ENCODE measurements at places on chromosomes 12 and 14.

DNA sequence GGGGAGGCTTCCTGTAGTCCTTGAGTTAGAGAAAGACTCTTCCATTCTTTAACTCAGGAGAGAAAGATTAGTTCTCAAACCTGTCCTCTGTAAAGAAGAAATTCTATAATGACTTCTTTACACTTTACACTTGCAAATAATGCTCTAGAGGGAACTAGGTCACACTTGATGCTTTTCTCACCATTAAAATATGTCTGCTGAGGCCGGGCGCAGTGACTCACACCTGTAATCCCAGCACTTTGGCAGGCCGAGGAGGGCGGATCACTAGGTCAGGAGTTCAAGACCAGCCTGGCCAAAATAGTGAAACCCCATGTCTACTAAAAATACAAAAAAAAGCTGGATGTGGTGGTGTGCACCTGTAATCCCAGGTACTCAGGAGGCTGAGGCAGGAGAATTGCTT is 6.3 kb downstream of the NTN4 start:
- no peak for DNase-seq

DNA sequence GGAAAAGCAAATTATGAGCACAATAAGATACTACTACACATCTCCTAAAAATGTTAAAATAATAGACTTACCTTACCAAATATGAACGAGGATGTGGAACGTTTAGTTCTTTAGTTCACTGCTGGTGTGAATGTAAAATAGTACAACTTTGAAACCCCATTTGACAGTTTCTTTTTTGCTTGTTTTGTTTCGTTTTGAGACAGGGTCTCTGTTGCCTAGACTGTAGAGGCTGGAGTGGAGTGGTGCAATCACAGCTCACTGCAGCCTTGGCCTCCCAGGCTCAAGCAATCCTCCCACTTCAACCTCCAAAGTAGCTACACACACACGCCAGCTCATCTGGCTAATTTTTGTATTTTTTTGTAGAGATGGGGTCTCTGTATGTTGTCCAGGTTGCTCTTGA is 136.4 kb upstream of the FAR2 start:
- no peak for DNase-seq

DNA sequence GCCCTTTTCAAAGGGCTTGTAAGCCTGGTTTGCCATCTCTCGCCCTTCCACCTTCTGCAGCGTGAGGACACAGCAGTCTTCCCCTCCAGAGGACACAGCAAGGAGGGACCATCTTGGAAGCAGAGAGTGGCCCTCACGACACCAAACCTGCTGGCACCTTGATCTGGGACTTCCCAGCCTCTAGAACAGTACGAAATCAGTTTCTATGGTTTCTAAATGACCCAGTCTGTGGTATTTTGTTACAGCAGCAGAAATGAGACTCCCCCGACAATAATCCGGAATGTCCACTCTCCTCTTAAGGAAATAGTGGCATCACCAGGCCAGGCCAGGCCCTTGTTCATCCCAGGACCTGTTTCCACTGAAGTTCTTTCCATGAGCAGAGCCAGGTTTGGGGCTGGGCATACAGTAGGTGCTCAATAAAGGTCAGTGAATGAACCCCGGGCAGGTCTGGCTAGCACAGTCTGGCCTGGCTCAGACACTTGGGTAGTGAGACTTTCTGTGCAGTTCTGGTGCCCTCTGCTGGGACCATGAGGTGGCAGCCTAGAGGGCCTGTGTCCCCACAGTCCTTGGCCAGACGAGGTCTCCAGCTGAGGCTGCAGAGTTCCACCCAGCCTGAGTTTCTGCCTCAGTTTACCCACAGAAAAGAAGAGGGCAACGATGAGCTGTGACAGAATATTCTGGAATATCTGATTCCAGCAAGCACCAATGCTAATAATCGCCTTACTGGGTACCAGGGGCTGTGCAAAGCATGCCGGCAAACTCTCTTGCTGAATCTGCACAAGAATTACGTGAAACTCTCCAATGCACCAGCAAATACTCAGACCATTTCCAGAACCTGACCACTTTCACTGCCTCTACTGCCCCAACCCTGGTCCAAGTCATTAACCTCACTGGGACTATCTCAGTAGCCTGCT is 14.0 kb downstream of the ABCB9 start:
- DNase-seq, result no peak

DNA sequence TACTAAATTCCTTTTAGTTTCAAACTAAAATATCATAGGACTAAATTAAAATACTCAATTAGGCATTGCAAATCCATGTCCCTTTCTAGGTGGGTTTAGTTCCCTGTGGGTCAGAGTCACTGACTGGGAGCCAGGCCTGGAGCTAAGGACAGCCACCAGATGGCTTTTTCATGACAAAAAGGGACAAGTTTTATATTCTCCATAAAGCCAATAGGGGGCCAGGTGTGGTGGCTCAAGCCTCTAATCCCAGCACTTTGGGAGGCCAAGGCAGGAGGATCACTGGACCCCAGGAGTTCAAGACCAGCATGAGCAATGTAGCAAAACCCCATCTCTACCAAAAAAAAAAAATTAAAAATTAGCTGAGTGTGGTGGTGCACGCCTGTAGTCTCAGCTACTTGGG is 35.4 kb upstream of the EIF5 start:
- DNase-seq, result no peak

- DNase-seq, result no peak
Observed at GRCh38 chr14:93185349-93185720, 218 bp downstream of the LYSET start.

GRCh38 chr12:51841727-51842126 is 6.8 kb downstream of the FIGNL2 start:
- DNase-seq, result no peak

- no peak for DNase-seq
Observed at GRCh38 chr14:91926131-91926890, 21.2 kb downstream of the FBLN5 start.

DNA sequence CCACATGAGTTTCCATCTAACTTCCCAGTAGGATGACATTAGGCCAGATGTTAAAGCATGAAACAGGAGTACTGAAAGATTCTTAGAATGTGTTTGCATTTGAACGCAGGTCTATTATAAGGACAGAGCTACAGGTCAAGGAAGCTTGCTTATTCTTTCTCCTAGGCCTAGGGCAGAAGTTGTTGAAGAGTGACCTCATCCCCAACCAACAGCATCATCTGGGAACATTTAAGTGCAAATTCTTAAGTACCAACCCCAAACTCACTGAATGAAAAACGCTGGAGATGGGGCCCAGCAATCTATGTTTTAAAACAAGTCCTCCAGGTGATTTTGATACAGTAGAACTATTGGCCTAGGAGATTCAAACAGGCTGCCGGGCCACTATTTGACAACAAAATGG is 52.4 kb downstream of the PAPLN start:
- no peak for DNase-seq

DNA sequence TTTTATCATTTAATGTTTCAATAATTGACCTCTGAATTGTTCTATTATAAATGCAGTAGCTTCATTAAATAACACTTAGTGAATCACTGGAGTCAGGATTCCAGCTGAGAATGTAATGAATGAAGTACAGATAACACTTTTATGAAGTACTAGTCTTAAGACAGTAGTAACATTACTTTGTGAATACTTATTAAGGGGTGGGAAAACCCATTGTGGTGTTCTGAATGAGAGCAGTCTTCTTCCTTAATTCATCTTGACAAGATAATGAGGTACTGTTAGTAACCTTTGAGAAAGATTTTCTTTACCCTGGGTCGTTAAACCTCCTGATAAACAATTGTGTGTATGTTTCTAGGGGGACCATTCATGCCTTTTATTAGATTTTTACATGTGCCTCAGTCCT is 12.7 kb downstream of the NUP107 start:
- no peak for DNase-seq

- no peak for DNase-seq
Observed at GRCh38 chr14:64755781-64756221, 51.6 kb downstream of the PLEKHG3 start.

DNA sequence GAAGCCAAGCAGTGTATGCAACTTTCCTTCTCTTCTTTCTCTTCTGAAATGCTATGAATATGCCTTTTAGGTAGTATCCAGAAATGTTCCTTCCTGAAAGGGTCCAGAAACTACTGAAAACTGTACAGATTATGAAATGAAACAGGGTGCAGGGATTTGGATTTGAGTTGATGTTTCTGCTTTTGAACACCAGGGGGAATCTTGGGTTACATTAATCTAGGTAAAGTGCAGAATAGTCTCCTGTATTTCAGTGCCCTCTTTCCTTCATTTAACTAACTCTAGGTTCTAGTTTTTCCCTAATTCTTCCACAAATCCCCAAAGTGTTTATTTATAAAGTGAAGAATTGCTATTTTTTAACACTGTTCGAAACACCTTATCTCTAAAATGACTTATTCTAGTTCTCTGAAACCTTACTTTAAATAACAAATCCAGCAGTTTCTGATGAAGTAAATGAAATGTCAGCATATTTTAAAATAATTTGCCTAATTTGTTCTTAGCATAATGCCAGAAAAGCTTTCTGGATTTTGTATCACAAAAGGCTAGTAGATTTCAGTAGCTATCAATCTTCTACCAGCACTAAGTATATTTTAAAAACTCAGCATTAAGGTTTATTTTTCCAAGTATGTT is 111.9 kb downstream of the LRRK2 start:
- no peak for DNase-seq

DNA sequence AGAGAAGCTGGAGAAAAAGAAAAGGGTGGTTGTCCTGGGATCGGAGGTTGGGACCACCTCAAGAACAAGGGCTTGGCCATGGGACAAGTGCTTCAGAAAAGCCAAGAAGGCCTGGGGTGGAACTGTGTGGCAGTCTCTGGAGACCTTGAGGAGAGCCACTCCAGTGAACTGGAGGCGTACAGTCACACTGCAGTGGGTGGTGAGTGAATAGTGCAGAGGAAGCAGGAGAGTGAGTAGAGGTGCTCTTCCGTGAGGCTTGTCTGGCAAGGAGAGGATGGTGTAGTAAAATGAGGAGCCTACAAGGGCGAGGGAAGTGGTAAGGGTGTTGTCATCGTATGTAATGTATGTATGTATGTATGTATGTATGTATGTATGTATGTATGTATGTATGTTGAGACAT is 20.9 kb downstream of the RASSF3 start:
- no peak for DNase-seq

DNA sequence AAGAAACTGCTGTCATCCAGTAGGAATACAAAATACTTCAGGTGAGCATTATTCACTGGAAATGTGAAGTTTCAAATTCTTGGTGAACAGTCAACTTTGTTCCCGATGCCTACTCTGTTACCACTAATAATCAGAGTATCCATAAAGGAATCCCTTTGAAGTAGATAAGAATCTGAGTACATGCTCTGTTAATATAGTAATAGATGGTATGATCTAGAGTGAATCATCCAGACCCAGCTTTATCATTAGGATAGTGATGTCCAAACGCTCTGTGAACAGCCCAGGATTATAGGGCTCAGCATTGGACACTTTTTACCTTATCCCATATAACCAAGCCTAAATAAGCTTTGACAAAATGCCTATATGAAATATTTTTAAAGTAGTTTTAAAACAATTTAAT is 33.3 kb downstream of the PPP2R3C start:
- DNase-seq, result no peak

Measured in AG09309 (cell line).